T-helper 17 cell (primary cell): ENCODE measurements at places on chromosomes 13 and 19.

- DNase-seq, result no peak
Observed at GRCh38 chr13:111039735-111040134, 75.4 kb upstream of the ARHGEF7 start.

DNA sequence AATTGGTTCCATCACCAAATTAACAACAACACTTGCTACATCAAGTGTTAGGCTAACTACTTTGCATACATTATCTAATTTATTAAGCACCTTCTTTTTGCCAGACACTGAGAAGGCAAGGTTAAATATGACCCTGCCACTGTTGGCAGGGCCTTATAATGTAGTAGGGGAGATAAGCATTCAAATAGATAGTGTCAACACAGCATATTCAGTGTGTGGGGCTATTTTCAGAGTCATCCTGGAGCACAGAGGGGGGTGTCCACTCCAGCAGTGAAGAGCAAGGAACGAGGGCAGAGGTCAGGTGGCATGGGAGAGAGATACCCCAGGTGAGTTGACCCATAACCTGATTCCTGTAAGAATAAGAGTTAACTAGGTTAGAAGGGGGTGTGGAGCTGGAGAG lies 121.6 kb downstream of the COG6 start:
- no peak for DNase-seq

DNA sequence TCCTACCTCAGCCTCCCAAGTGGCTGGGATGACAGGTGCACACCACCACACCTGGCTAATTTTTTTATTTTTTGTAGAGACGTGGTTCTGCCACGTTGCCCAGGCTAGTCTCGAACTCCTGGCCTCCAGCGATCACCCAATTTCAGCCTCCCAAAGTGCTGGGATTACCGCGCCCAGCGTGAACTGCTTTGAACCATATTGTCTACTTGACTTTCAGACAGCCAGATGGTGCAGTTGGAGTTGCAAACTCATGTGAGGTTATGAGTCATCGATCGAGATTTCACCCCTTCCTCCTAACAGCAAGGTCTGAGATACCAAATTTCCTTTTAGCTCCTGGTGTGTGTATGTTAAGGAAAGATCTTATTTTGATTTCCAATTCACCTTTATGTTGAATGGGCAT lies 2.7 kb downstream of the SLC27A1 start:
- no peak for DNase-seq

DNA sequence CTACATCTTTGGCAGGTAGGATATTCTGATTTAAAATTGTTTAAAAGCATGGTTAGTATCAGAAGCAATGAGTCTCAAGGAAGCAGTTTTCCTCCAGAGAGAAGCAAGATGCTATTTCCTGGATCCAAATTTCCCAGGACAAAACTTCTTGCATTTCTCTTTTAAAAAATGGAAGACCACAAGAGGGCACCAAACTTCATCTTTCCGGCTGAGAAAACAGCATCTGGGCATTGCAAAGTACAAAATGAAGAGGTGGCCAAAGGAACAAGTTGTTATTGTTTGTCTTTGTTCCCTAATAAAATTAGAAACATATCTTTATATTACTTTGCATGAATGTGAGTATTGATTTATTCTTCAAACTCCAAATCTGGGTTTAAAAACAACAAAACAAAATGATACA lies 60.0 kb upstream of the LRCH1 start:
- DNase-seq, result no peak
